ENCODE measurements at places on chromosomes 7 and 10. TPM values are rescaled to one million over a fixed set of nuclear protein-coding genes. Genes with fewer than 3 reads are reported as not detected.

CEP55 gene
- 0.19 TPM for total RNA-seq

OR2A5 gene
- total RNA-seq, result not detected

WEE2 gene
- total RNA-seq, result not detected

PAX4 gene
- not detected for total RNA-seq

NUDT13 gene
- 3.6 TPM for total RNA-seq

IQUB gene
- 0.83 TPM for total RNA-seq

MGMT gene
- 12.9 TPM for total RNA-seq

AKR1C8 gene
- total RNA-seq, result not detected

ZNF488 gene
- total RNA-seq, result not detected

MYO3A gene
- total RNA-seq, result not detected

RHOBTB1 gene
- 15.4 TPM for total RNA-seq

SLIT1 gene
- total RNA-seq, result 0.15 TPM

SAMD9L gene
- total RNA-seq, result 3.7 TPM

MBL2 gene
- not detected for total RNA-seq

TWIST1 gene
- 1.9 TPM for total RNA-seq

NEUROD6 gene
- not detected for total RNA-seq

PRLHR gene
- not detected for total RNA-seq

LIPF gene
- total RNA-seq, result not detected

PLXDC2 gene
- total RNA-seq, result 18.6 TPM

MRM2 gene
- total RNA-seq, result 19.5 TPM

SPAG6 gene
- not detected for total RNA-seq

SMNDC1 gene
- total RNA-seq, result 21.9 TPM

UBTD1 gene
- 25.9 TPM for total RNA-seq

CYP26C1 gene
- 0.15 TPM for total RNA-seq

ANKRD1 gene
- total RNA-seq, result 1,966 TPM

RARRES2 gene
- 25.8 TPM for total RNA-seq

PPP1R3A gene
- 103 TPM for total RNA-seq

ASB10 gene
- total RNA-seq, result 28.3 TPM

ZNF365 gene
- 0.19 TPM for total RNA-seq

PTPRN2 gene
- 1.3 TPM for total RNA-seq

TCTN3 gene
- 11.4 TPM for total RNA-seq

LIPN gene
- not detected for total RNA-seq

LIPJ gene
- not detected for total RNA-seq

CUL2 gene
- 39.2 TPM for total RNA-seq

HIPK2 gene
- total RNA-seq, result 99.4 TPM

LDB3 gene
- total RNA-seq, result 1,643 TPM

TMEM176A gene
- 32.6 TPM for total RNA-seq

AKR1D1 gene
- total RNA-seq, result not detected

PTF1A gene
- total RNA-seq, result not detected
